Stimulated activated CD8-positive, alpha-beta memory T cell treated with anti-CD3 and anti-CD28 coated beads, Interleukin-2, amount 100 ng/mL, for 48 hours (primary cell): ENCODE measurements at places on chromosomes 16 and 17.

DNA sequence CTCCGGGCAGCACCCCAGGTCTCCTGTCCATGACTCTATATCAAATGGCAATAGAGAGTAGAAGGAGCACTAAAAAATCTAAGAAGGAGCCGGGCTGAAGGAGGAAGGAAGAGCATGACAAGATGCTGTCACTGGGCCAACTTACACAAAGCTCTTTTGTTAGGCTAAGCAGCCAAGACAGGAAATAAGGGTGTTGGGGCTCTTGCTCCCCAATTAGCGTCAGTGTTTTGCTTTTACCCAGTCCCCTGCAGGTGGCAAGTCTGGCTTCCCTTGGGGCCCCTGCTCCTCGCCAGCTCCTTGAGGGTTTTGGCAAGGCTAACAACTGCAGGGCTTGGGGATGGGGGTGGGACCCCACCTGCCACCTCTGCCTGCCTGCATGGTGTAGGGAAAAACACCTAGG is 120.5 kb downstream of the CCT6B start:
- DNase-seq, result no peak

- DNase-seq, result no peak
These were observed 81.8 kb upstream of the TBC1D3K start for GRCh38 chr17:37842401-37842800.

DNA sequence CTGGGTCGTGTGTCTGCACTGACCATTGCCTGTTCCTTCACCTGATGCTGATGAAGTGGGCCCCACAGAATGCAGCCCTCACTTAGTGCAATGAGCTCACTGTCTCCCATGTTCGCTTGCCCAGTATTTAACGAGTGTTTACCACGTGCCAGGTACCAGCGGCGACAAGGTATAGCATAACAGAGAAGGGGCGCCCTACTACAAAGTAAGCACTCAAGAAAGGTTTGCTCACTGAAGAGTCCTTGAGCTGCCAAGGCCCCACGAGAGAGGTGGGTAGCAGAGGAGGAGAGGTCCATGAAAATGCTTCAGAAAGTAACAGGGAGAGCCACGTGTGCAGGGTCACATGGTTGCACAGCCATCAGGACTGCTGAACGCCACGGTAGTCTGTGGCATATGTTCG is 230.0 kb downstream of the NTN1 start:
- no peak for DNase-seq

GRCh38 chr16:77784441-77785372 is 3.7 kb upstream of the VAT1L start:
- no peak for DNase-seq

DNA sequence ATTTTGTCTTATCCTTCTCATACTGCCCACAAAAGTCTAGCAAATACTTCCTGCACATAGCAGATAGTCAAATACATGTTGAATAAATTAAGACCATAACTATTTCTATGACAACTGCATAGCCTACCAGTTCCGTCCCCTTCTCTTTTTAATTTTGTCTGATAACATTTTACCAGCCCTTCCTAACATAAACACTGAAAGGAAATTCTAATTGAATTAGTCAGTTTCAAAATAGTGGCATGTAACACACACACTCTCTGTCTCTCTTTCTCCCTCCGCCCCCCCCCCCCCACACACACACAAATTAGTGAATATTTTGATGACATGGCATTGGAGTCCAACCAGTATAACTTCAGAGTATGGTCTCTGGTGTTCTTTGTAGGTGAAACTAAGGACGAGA is 41.8 kb downstream of the TNRC6C start:
- DNase-seq, result no peak

DNA sequence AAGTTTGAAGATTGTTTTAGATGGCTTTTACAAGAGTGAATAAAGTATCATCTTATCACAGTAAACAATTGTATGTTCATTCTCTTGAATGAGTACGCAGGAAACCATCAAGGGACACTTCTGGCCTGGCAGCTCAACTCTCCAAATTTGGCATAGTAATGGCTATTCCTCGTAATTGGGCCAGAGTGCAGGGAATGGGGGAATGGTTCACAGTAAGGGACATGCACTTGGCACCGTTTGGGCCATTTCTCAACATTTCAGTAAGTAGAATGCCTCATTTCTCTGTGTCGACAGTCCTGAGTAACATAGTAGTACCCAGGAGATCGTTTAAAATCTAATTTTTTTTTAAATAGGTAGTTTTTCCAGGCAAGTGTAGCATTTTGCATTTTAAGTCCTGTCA is 309.6 kb downstream of the KCNJ2 start:
- no peak for DNase-seq

GRCh38 chr17:81803728-81804558 is at the start of gene GCGR:
TSS of gene GCGR (plus strand) at chr17:81804150. CDS start at chr17:81809019, 4,869 bp downstream.
- DNase-seq, result no peak

DNA sequence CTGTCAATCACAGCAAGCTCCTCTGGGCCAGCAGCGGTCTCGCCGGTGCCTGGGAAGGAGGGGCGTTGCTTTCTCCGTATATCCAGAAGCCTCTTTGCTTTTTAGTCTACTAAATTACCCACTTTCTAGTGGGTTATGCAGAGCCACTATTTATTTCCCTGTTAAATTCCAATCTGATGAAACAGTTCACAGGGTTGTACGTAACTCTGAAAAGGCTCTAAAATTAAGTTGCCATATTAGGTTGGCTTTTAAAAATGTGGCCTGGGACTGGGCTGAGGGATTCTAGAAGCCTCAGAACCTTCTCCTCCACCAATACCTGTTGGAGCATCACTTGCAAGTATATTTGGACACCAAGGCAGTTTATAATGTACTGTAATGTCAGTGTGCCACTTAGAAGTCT is 27.2 kb downstream of the MARCHF10 start:
- DNase-seq, result no peak

DNA sequence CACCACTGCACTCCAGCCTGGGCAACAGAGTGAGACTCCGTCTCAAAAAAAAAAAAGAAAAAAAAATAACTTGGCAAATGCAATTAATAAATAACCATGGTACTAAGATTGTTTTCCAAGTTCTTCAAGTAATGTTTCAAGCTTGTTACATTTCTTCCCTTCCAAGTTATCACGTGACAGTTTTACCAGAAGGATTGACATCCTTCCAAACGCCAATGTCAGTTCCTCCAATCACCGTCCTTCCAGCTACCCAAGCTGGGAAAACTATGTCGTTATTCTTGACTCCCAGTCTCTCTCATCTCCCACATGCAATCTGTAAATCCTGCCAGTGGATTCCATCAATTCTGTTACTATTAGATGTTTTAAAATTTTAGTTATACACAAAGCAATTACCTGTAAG is 3.9 kb upstream of the PHAF1 start:
- no peak for DNase-seq

GRCh38 chr16:74695450-74696422 is 4.9 kb downstream of the MLKL start:
- peak; percentile 28 for DNase-seq

- DNase-seq, result no peak
These were observed 2.2 kb downstream of the TEX2 start for GRCh38 chr17:64260886-64261285.

DNA sequence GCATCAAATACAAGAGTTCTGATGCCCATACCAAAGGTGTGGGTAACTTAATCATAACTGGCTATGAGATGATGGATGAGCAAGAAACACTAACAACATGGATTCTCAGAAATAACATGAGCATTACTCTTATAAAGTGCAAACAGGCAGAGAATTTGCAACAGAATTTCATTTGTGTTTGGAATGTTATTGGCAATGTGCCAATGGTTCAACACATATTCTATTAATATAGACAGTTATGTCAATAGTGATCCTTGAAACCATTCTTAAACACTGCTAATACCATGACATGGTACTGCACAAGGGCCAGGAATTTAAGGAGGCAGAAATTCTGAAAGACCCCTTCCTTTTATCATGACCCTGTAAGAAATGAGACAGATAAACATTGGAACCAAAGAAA is 217.1 kb upstream of the WSB1 start:
- DNase-seq, result no peak

DNA sequence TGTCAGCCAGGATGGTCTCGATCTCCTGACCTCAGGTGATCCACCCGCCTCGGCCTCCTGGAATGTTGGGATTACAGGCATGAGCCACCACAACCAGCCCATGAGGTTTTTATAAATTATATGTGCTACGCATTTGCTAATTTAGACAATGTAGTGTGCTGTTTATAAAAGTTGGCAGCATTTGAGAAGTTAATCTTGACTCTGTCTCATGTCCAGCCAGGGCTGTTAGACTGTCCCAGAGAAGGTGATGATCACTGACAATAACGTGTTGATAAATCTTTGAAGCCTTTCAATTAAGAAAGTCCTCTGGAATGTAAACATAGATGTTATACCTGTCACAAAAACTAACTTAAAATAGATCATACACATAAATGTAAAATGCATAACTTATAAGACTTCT is 82.0 kb downstream of the PPM1E start:
- no peak for DNase-seq

GRCh38 chr17:17826942-17827785 is 9.6 kb downstream of the SREBF1 start:
- DNase-seq, result no peak

- no peak for DNase-seq
These were observed 5.7 kb downstream of the TK2 start for GRCh38 chr16:66544016-66544757.

GRCh38 chr17:80348551-80349150 is 66.3 kb upstream of the ENDOV start:
- no peak for DNase-seq

GRCh38 chr16:1309888-1310831 is 724 bp downstream of the UBE2I start:
- peak; percentile 61 for DNase-seq

GRCh38 chr17:28385037-28385400 is 13.5 kb downstream of the SARM1 start:
- DNase-seq, result no peak

- DNase-seq, result no peak
These were observed 17.2 kb downstream of the NUDT7 start for GRCh38 chr16:77739559-77739892.

GRCh38 chr17:80316431-80316830 is 55.8 kb downstream of the RNF213 start:
- no peak for DNase-seq

- no peak for DNase-seq
These were observed 47.7 kb upstream of the ZNF750 start for GRCh38 chr17:82887255-82888164.

DNA sequence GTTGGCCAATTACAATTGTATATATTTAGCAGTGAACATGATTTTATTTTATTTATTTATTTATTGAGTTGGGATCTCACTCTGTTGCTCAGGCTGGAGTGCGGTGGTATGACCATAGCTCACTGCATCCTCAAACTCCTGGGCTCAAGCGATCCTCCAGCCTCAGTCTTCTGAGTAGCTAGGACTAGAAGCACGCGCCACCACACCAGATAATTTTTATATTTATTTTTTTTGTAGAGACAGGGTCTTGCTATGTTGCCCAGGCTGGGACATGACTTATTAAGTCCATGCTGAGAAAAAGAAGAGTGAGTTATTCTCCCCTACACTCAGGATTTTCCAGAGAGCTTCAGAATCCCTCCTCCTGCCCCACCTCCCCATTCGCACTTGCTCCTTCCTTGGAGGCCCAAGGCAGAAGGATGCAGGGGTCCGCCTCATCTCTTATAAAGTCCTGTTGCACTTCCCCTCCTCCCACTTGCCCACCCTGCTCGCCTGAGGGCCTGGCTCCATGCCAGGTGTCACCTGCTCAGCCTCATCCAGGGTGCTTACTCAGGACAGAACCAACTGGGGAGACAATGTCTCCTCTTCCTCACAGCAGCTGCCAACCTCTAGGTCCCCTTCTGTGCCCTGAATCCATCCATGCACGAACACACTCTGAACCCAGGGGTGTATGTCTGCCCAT is 16.1 kb upstream of the SP2 start:
- DNase-seq, result no peak

- no peak for DNase-seq
These were observed 374.0 kb downstream of the GRIN2A start for GRCh38 chr16:9808210-9808609.

DNA sequence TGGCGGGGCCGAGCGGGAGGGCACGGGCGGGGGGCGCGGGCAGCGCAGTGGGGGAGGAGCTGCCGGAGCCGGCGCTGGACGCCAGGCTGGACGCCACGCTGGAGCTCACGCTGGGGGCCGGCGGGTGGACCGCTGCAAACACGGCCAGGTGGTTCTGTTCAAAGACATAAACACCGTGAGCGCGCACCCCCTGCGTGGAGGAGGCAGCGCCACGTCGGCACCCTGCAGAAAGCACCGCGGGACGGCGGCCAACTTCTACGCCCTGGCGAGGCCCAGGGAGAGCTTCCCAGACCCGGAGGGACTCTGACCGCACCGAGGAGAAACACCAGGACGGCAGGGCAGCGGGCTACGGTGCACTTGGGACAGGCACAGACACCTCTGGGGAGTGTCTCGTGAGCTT is 29.3 kb downstream of the UNKL start:
- DNase-seq, result no peak

GRCh38 chr17:34758316-34758715 is 178.9 kb downstream of the TMEM132E start:
- DNase-seq, result no peak

DNA sequence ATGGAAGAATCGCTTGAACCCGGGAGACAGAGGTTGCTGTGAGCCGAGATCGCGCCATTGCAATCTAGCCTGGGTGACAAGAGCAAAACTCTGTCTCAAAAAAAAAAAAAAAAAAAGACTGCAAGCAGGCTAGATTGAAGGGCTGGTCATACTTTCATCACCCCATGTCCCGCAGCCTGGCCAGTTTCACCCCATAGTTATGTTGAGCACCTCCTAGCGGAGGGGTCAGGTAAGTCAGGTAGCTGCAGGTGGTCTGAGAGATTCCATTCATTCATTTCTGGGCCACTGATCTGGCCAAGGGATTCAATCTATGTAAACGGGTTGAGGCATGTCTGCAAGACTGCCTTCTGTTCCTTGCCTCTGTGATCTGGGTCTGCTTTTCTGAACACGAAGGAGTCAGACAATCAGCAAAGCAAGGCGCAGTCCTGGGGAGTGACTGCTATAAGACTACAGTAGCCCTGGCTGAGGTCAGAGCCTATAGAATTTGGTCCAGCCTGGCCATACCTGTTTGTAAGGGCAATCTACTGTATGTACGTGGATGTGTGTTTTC is 23.6 kb upstream of the BPTF start:
- DNase-seq, result no peak

DNA sequence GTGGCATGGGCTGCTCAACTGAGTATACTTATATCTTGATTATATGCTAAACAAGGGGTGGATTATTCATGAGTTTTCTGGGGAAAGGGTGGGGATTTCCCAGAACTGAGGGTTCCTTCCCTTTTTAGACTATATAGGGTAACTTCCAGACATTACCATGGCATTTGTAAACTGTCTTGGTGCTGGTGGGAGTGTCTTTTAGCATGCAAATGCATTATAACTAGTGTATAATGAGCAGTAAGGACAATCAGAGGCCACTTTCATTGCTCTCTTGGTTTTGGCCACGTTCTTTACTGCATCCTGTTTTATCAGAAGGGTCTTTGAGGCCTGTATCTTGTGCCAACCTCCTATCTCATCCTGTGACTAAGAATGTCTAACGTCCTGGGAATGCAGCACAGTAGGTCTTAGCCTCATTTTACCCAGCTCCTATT is 12.0 kb downstream of the PRR11 start:
- no peak for DNase-seq
